Hepatocyte (in vitro differentiated cells): ENCODE measurements at places on chromosomes 16 and 17. TPM values are rescaled to one million over a fixed set of nuclear protein-coding genes. Genes with fewer than 3 reads are reported as not detected.

- H3K4me1 ChIP-seq, result no peaks in the 10 kb centered on the region
- no peak for DNase-seq
- no peak overlapping the region for H3K27ac ChIP-seq
- peaks cover 20% of the 10 kb centered on the region for H3K27me3 ChIP-seq
Observed at GRCh38 chr16:23941025-23941424, 105.2 kb downstream of the PRKCB start.

Gene CDH11
- polyA plus RNA-seq, result 126 and 148 TPM in 2 replicates

Gene PAQR4
- 3.7 and 8.3 TPM in 2 replicates for polyA plus RNA-seq

Gene MT1M
- 0.26 TPM in 1 of 2 replicates, not detected in the other for polyA plus RNA-seq

GRCh38 chr16:11401161-11402050 is 56.1 kb downstream of the RMI2 start:
- H3K27me3 ChIP-seq, result no peaks in the 10 kb centered on the region
- H3K27ac ChIP-seq, result no peak overlapping the region
- H3K4me1 ChIP-seq, result peaks cover 4% of the 10 kb centered on the region

GRCh38 chr16:10846213-10846998 is 27.8 kb upstream of the TVP23A start:
- H3K4me1 ChIP-seq, result no peaks in the 10 kb centered on the region
- DNase-seq, result no peak
- no peak overlapping the region for H3K27ac ChIP-seq

Gene UNC13D
- polyA plus RNA-seq, result 8.8 and 10.1 TPM in 2 replicates

GRCh38 chr17:1169221-1169928 is 10.4 kb downstream of the ABR start:
- H3K4me3 ChIP-seq, result no peak overlapping the region
- DNase-seq, result no peak
- no peak overlapping the region for H3K27ac ChIP-seq
- H3K27me3 ChIP-seq, result no peaks in the 10 kb centered on the region
- no peaks in the 10 kb centered on the region for H3K4me1 ChIP-seq
- H3K36me3 ChIP-seq, result no peaks in the 10 kb centered on the region

- H3K27ac ChIP-seq, result no peak overlapping the region
- no peak overlapping the region for H3K4me3 ChIP-seq
- H3K36me3 ChIP-seq, result no peaks in the 10 kb centered on the region
- no peak for DNase-seq
- peaks cover 7% of the 10 kb centered on the region for H3K4me1 ChIP-seq
Observed at GRCh38 chr17:78154903-78155811, 9.0 kb downstream of the C17orf99 start.

DNA sequence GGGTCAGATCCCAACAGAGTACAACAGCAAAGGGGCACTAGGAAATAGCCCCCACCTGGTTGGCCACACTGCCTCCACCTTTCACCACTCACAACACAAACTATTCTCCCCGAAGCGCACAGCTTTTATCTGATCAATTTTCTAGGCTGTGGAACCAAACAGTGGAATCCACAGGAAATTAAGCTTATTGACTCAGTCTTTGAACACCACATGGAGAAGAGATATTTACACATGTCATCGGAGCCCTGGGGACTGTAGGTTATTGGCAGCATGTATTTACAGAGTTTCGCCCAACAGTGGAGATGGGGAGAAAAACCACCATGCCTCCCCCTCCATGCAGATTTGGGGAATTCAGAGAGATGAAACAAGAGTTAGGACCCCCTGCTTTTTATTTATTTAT is 154.8 kb downstream of the XYLT1 start:
- H3K27me3 ChIP-seq, result no peaks in the 10 kb centered on the region
- H3K27ac ChIP-seq, result no peak overlapping the region
- H3K4me1 ChIP-seq, result peaks cover 25% of the 10 kb centered on the region
- no peak for DNase-seq
- H3K36me3 ChIP-seq, result no peaks in the 10 kb centered on the region

- H3K4me3 ChIP-seq, result no peak overlapping the region
- H3K4me1 ChIP-seq, result no peaks in the 10 kb centered on the region
- H3K36me3 ChIP-seq, result no peaks in the 10 kb centered on the region
Observed at GRCh38 chr16:55434000-55434399, 45.0 kb upstream of the MMP2 start.

GRCh38 chr17:82031885-82032627 is 578 bp downstream of the RAC3 start:
- no peaks in the 10 kb centered on the region for H3K36me3 ChIP-seq
- peaks cover 20% of the 10 kb centered on the region for H3K4me1 ChIP-seq
- DNase-seq, result peak; percentile 73
- H3K27me3 ChIP-seq, result no peaks in the 10 kb centered on the region
- H3K4me3 ChIP-seq, result peak overlapping the region; percentile 24
